ENCODE measurements at places on chromosomes 2 and 18.

DNA sequence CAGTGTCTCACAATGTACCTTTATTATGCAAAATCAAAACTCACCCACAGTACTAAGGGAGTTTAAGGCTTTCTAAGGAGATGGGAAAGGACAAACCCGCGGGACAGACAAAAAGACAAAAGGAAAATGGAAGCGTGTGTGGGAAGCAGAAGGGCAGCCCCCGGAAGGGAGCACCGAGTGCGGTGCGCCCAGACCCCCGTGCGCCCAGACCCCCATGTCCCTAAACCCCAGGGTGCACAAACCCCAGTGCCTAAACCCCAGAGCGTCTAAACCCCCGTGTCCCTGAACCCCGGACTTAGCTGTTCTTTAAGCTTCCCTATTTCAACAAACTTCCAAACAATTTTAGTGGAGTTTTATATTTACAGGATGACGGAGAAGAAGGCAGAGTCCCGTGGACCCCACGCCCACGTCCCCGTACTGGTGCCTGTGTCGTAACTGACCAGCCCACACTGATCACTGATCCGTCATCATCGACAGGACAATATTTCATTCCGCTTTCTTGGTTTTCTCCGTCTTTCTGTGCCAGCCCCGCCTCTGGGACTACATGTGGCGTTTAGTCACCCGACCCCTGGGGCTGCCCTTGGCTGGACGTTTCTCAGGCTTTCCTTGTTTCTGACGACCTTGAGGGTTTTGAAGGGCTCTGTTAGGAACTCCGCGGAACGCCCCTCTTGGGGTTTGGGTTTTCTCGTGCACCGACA lies 76.9 kb downstream of the RTP5 start:
- no peak for DNase-seq

- DNase-seq = no peak
Measured at GRCh38 chr2:153311432-153311831, 167.1 kb downstream of the RPRM start.

DNA sequence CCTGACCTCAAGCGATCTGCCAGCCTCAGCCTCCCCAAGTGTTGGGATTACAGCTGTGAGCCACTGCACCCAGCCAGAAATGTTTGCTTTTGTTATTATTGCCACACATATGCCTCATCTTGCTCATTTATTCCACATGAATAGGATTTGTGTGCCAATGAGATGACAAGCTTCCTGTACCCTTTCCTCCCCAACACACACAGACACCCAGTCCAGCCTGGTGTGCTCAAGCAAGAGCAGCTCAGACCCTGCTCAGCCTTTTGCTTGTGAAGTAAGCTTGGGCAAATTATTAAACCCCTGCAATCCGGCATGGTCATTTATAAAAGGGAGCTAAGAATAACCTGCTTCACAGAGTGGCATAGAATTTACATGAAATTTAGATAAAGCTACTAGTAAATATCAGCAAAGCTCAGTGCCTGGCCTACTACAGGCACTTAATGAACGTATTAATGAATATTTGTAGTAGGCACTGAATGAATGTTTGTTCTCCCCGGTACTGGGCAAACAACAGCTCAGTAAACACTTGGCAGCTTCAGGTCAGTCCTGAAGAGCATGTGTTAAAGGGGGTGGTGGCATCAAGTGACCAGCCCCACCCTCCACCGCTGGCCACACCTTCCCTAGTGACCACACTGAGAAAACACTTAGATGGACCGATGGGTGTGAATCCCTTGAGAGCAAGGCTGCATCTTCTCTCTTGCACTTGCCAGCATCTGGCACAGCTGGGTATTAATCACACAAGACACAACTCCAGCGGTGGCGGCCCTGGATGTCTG lies 280.2 kb downstream of the SRBD1 start:
- DNase-seq = no peak

DNA sequence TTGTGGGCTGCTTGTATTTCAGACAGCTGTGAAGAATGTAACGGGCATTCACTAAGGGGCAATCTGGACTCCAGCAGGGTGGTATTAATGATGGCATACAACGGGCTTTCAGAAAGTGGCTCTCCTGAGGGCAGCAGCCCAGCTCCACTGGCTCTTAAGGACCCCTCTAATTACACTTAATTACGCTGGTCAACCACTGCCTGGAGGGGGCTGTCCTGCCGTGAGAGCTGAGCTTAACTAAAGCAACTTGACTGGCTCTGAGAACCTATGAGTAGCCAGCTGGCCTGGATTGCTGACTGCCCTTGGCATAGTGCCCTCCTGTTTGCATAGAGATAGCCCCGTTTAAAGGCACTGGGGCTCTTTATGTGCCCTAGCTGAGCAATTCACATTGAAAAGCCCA lies 3.8 kb downstream of the LIPG start:
- DNase-seq = no peak

GRCh38 chr2:85861650-85862049 lies 27.1 kb downstream of the ST3GAL5 start:
- no peak for DNase-seq

GRCh38 chr2:54161660-54162424 lies 46.4 kb downstream of the ACYP2 start:
- DNase-seq = no peak

DNA sequence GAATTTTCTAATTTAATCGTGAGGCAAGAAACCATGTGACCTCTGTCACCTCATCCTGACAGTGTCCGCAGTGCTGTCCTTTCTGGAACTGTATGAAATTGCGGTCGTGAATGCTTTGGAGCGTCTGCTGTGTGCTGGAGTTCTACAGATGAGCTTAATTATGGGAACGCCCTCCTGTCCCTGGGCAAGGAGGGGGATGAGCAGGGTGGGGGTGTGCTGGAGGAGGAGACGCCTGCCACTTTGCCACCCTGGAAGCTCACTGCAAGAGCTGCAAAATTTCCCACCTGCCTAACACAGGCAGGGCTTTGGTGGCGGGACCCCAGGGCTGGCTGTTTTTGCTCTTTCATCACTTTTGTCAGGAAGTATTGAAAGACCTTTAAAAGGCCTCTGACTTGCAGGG lies 6.5 kb downstream of the LPIN1 start:
- DNase-seq = no peak

DNA sequence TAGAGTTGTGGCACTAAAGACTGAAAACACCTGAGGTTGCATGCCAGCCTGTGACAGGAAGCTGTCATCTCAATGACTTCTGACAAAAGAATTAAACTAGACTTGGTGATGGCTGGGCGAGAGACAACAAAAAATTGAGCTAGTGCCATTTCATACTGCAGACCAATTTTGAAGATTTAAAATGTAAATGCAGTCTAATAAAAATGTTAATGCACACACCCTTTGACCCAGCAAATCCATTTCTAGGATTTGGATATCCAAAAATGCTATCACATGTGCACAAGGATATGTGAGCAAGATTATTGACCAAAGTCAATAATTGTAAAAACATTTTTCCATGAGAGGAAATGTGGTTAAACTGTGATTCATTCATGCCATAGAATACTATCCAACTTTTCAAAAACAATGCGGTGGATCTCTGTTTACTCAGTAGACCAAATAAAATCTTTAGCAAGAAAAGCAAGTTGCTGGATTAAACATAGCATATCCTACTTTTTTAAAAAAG lies 5.6 kb downstream of the FBXO36 start:
- DNase-seq = no peak

DNA sequence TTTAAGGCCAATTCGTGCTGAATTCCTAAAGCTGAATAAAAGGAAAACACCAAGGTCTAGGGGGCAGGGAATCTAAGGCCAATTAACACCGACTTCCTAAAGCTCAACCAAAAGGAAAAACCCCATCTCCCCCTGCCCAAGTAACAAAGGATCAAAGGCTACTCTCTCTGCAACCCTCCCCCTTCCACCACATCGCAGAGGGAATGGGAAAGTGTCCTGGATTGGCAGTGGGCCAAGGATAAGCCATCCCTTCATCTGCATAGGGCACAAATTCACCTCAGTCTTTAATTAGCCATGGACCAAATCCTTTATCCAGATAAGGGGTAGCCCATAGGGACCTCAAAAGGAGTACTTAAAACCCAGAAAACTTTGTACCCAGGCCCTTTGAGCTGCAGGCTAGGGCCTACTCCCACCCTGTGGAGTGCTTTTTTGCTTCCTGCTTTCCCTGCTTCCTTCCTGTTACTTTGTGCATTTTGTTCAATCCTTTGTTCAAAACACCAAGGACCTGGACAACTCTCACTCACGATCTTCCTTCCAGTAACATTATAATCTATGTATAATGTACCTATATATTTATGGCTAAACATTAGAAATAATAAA lies 2119.8 kb upstream of the CELF4 start:
- no peak for DNase-seq

DNA sequence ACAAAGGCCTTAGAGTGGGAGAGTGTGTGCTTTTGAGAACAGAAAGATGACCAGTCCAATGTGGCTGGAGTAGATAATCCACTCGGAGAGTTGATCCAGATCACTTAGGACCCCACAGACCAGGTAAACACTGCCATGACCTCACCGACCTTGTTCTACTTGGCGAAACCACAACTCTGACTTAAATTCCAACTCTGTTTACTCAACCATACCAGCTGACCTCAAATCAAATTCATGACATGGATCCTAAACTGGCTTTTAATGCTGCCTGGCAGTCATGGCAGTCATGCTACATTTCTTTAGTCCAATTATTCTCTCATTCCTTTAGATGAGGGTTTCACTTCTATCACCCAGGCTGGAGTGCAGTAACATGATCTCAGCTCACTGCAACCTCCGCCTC lies 347.1 kb upstream of the FAM98A start:
- no peak for DNase-seq

DNA sequence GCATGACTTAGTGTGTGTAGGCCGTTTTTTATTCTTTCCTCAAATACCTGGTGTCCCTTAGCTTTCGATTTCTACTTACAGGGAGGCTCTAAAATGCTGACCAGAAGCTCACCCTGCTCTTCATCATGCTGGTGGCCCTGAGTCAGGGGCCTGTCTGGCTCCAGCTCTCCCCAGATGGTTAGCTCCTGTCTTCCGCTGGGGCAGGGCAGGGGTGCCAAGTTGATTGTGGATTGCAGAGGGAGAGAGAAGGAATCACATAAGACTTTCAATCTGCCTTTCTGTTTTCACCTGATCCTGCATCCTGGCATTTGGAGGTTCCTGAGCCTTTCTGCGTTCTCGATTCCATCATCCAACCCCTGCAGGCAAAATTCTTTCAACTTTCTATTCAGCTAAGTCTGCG lies 4.2 kb downstream of the CIB4 start:
- DNase-seq = no peak

- DNase-seq = no peak
Measured at GRCh38 chr2:33406622-33407021, 69.8 kb upstream of the RASGRP3 start.

DNA sequence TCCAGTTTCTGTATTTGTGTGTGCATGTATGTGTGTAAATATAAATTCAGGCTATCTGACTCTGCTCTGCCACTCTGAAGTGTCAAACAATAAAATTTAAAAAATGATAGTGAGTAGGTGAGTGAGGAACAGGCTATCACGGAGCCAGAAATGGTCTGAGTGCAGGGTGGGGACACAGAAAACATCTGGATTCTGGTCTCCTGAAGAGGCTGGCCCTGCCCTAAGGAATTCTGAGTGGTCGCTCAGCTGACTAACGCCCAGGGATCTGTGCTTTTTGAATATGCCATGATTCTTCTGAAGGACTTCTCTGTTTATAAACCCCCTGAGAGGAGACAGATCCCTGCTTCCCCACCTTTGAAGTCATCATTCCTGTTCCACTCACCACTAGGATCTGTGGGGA lies 353.9 kb upstream of the GYPC start:
- no peak for DNase-seq

GRCh38 chr2:241207641-241208040 lies 19.2 kb downstream of the ANO7 start:
- DNase-seq = no peak

DNA sequence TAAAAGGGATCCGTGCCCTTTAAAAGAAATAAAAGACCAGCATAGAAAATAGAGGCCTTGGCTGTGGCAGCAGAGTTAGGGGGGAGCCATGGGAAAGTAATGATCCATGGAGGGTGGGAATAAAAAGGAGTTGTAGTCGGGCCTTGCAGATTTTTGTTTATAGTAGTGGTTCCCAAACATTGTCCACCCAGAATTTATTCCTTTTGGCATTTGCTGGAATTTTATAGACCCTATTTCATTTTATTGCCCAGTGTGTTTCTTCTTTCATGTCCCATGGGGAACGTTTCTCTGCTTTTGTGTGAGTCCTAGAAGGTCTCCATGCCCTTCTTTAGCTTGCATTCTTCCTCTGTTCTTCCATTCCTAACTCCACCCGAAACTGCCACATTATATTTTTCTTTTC lies 222.2 kb downstream of the LTBP1 start:
- DNase-seq = no peak

GRCh38 chr2:32680942-32681341 lies 53.1 kb downstream of the TTC27 start:
- DNase-seq = no peak

DNA sequence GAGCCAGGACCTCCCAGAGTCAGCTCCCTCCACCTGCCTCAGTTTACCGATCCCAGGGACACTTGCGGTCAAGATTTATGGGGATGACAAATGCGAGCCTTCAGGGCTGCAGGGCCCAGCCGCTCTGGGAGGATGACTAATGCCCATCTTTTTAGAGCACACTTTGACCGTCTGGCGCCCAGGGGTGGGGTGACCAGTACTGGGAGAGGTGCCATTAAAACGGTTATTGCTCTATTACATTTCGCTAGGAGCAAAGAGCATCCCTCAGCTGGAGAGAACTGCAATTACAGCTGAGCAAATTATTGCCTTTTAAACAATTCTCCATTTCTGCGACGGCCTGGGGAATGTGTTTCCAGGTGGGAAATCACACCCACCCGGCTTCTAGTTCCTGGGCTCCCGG lies 42.6 kb upstream of the HPCAL1 start:
- DNase-seq = no peak

- no peak for DNase-seq
Measured at GRCh38 chr18:8040021-8040420, 472.9 kb downstream of the PTPRM start.

GRCh38 chr2:176130147-176130956 lies 847 bp downstream of the HOXD8 start:
- DNase-seq = no peak

DNA sequence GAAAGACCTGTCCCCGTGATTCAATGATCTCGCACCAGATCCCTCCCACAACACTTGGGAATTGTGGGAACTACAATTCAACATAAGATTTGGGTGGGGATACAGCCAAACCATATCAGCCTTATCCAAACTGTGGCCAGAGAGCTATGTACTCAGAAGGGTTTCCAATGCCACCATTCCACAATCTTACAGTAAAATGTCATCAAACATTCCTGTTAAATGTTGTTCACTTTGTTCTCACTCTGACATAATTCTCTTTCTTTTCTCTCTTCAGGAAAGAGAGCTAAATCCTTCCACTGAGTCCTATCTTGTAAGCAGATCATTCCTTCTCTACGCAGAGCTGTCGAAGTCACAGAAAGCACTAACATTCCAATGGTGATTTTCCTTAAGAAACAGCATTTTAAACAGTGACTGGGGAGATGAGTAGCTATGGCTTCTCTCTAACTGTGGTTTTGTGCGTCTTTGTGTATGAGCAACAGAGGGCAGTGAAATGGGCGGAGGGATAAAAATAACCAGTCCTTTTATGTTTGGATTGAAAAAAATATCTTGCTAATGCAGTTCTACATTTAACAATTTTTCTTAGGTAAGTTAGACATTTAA lies 684.7 kb downstream of the EPHA4 start:
- DNase-seq = no peak

Measured in GM18507 (cell line).